ENCODE measurements at places on chromosomes 1 and 21.

GRCh38 chr1:230464671-230465070, 38.5 kb upstream of the PGBD5 start:
- peak; percentile 8 for DNase-seq

DNA sequence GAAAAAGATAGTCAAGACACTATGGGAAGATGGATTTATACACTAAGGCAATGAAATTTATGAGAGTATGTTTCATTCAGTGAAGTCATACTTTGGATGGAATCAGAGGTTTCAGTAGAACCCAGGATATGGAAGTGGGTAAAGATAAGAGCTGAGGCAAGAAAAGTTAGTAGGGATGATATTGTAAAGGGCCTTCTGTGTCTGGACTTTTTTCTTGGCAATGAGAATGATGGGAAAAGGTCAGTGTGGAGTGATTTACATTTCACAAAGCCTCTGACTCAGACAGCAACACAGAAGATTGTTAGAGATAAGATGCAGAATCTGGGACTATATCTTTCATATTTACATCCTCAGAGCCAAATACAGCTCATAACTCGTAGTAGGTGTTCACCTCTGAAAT, 32.1 kb downstream of the SH3BGR start:
- no peak for DNase-seq

DNA sequence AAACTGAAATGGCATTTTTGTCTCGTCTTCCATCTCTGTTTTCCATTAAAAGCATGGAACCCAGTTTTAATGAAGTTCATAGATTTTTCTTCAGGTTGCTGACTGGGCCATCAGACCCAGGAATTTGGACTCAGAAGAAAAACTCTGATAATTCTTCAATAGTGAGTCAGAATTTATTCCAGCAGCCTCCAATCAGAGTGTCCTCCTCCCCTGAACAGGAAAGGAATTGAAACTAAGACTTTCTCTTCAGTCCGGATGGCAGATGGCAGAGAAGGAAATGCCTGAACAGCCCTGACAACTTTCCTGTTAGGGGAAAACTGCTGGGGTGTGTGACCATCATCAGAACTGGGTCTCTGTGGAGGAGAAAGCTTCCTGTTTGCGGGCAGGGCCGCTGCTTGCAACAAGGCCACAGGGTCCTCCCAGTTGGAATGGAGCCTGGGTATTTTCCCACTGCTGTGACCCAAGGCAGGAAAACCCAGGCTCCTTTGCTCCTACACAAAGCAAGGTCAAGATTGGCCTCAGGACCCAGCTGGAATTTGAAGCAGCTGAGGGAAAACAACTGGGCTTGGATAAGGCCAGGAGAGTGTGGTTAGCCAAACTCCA, 20.7 kb downstream of the CD34 start:
- no peak for DNase-seq

DNA sequence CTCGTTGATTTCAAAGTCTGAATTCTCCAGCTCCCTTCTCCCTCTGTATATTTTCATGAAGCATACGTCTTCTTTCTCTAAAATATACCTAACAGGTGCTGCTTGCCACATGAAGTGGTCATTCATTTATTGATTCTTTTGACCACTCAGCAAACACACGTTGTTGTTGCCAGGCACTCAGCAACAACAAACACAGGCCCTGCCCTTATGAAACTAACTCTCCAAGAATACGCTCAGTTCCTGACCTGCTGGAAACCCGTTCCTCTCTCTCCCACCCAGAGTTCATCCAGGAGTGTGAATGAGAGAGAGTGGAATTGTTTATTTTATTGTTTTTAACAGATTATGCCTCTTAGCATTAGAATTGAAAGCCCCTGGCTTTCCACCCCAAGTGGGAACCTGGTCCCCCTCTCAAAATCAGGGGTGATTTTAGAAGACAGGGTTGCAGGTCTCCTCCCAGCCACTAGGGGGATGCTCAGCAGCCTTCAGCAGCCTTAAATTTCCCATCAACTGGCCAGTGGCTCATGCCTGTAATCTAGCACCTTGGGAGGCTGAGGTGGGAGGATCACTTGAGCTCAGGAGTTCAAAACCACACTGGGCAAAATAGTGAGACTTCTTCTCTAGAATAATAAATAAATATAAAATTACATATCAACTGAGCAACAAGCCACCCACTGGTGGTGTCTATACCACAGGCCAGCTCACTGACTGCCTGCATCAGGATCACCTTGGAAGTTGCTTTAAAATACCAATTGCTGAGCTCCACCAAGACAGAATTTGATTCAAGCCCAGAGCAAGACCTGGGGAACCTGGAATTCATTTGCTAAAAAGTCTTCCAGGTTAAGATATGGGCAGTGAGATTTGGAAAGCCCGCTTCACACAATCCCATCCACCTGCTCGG, 181.0 kb upstream of the KLHDC7A start:
- DNase-seq, result peak; percentile 77
